ENCODE measurements at places on chromosomes 16 and 17.

- no peak for DNase-seq
Observed at GRCh38 chr17:71809537-71809936, 311.3 kb upstream of the SOX9 start.

GRCh38 chr16:74511961-74512360 is 90.7 kb upstream of the CLEC18B start:
- DNase-seq, result no peak

- DNase-seq, result peak; percentile 82
Observed at GRCh38 chr17:7716901-7717755, at the start of gene DNAH2. Gene DNAH2 (plus strand): TSS chr17:7717744. CDS start chr17:7719735, 1,991 bp downstream.

GRCh38 chr16:12801511-12802042 is 2.1 kb downstream of the CPPED1 start:
- DNase-seq, result peak; percentile 89

- no peak for DNase-seq
Observed at GRCh38 chr16:63922560-63922959, 1199.3 kb downstream of the CDH11 start.

DNA sequence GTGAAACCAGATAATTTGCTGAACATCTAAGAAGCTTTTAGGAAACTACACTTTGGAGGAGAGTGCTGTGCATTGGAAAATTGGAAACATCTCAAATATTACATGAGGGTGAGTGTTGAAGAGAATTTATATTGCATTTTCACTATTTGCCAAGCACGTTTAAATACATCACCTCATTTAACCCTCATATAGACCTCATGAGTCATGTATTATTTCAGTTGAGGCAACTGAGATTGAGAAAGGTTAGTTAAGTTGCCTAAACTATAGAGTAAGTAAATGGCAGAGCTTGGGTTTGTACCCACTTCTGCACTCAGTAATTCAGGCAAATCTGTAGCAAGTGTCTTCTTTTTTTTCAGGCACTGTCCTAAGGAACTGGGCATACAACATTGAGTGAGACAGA is 3.7 kb upstream of the NLK start:
- no peak for DNase-seq

GRCh38 chr17:68670967-68671693 is 70.0 kb upstream of the FAM20A start:
- no peak for DNase-seq

DNA sequence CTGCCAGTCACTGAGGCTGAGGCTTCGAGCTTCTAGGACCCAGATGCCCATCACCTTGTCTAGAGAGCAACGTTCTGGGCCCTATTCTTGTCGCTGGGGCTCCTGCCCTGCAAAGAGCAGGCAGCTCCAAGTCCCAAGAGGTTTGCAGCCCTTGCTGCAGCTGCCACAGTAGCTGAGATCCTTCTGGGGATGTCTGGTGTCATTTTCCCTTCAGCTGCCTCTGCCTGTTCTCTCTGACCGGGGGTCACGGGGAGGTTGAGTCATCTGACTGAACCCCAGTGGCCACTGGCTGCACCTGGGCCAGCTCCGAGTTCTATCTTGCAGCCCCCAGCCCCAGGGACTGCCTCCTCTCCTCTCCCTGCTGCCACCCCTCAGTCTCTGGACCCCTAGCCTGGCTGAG is 4.9 kb downstream of the WSCD1 start:
- DNase-seq, result no peak

- DNase-seq, result no peak
Observed at GRCh38 chr17:78460951-78461798, 82.7 kb downstream of the PGS1 start.

GRCh38 chr17:16818340-16818739 is 128.3 kb downstream of the CCDC144A start:
- DNase-seq, result no peak

- peak; percentile 32 for DNase-seq
Observed at GRCh38 chr17:63772801-63773271, 561 bp downstream of the CCDC47 start.

DNA sequence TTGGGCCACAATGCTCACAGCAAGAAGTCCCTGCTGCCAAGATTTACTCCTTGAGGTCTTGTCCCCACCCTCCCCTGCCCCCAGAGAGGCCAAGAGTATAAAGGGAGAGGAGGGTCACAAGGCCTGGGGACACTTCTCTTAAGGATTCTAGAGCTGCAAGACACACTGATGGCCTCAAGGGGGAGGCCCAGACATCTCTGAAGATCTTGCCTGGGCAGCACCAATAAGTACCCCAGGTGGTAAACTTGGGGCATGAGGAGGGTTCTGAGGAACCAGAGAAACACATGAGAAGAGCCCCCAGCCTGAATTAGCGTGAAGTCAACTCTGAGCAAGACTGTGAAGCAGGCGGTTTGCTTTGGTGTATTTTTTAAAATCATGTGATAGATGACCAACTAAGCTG is 26.8 kb upstream of the MTMR4 start:
- DNase-seq, result peak; percentile 60

- DNase-seq, result no peak
Observed at GRCh38 chr17:9121186-9121820, 100.0 kb downstream of the NTN1 start.

GRCh38 chr16:72974142-72974769 is 73.7 kb downstream of the ZFHX3 start:
- DNase-seq, result no peak

Data from suppressor macrophage (primary cell).